Inflammatory macrophage treated with lipopolysaccharide for 4 hours (primary cell): ENCODE measurements at places on chromosomes 5 and 9.
A peak's percentile ranks its signal among the peaks of the same experiment; 100 is the strongest.

- no peak for DNase-seq
Measured at GRCh38 chr5:77295863-77296378, 85.4 kb downstream of the PDE8B start.

DNA sequence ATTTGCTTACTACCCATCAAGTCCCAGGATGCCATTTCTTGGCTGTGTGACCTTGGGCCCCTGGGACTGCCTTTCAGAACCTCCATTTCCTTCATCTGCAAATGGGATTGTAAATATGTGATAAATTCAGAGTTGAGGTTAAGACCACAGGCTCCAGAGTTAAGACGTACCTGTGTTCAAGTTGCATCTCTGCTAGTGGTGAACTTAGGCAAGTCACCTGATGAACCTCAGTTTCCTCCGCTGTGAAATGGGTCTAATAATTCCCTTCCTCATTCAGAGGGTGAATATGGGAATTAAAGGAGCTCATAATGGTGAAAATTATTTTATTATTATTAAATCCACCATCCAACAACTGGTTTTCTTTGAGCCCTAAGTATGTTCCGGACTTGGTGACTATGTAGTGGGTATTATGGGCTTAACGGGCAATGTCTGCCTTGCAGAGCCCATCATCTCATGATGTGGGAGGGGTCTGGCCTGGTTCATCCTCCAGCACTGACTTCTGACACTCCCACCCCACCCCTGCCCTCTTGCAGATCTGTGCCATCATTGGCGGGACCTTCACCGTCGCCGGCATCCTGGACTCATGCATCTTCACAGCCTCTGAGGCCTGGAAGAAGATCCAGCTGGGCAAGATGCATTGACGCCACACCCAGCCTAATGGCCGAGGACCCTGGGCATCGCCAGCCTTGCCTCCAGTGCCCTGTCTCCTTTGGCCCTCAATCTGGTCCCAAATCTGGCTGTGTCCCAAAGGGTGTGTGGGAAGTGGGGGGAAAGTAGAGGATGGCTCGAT, 8.9 kb upstream of the RPL26L1 start:
- no peak for DNase-seq

DNA sequence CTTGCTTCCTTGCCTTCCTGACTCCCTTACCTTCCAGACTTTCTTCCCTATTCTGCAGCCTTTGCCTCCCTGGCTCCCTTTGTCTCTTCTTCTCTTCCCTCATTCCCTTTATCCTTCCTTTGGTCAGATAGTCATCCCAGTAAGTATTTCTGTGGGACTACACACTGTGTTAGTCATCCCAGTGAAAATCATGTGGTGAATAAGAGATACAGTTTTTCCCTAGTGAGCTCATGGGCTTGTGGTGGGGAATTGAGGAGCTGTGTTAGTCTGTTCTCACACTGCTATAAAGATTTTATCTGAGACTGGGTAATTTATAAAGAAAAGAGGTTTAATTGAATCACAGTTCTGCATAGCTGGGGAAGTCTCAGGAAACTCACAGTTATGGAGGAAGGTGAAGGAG, 109.8 kb upstream of the EDIL3 start:
- DNase-seq, result no peak

- no peak for DNase-seq
Measured at GRCh38 chr5:109028608-109029299, 281.1 kb downstream of the FER start.

DNA sequence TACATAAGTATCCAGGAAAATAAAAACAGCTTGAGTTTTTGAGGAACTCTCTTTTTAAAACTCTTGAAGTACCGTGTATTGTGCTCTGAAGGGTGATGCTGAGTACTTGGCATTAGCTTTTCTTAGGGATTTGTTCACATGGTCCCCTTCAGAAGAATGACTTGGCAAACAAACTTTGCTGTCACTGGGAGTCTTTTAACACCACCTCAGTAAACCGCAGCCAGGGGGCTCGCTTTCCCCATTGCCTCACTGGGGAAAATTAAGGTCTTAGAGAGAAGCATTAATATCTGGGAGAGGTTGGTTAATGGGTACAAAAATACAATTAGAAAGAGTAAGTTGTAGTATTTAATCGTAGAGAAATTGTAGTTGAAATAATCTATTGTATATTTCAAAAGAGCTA, 105.9 kb upstream of the DAP start:
- DNase-seq, result no peak

GRCh38 chr9:2336055-2336454, 285.5 kb upstream of the VLDLR start:
- DNase-seq, result no peak

DNA sequence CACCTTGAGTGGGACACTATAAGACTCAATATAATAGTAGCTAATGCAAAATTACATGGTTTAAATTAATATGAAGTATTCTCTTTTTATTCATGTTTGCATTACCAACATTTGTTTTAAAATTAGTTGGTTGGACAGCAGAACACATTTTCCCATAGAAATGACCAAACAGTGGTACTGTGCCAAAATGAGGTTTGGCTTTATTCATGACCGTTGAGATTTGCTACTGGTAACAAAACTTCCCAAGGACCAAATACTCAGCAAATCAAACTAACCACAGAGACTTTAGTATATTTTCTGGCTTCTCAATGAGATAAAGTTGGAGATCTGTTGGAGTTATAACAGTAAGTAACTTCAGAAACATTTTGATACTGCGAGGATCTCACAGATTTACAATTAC, 637.8 kb upstream of the MEF2C start:
- DNase-seq, result no peak

DNA sequence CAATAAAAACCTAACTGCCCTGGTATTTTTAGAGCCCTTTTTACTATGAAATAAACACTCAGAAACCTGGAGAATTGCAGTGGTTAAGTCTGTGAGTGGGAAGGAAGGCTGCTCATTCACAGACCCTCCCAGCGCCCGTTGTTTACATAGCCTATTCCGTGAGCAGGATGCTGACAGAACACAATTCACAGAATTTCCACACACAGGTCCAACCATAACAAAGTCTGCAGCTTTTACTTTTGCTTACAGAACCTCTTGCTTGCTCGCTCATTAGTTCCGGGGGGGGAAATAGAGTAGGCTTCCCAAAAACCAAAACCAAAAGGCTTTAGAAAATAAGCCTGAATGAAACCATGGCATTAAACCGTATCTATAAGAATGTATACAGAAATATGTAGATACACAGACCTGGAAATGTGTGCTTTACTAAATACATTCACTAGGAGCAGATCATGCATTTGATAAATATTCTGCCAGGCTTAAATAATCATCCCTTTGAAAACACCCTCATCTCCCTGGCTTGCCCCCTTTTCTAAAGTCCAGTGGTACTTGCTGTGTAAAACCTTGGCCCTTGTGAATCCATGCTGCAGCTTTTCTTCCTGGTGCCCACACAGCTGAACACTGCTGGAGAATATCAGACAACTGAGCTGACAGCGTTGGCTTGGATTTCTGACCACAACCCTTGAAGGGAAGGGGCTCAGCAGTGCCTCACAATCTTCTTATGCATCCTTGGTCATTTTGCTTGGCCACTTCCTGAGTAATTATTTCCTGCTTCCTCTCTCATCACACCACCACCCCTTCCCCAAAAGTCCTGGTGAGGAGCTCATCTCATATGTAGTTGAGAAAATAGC, 128.0 kb downstream of the FANCC start:
- peak; percentile 67 for DNase-seq

DNA sequence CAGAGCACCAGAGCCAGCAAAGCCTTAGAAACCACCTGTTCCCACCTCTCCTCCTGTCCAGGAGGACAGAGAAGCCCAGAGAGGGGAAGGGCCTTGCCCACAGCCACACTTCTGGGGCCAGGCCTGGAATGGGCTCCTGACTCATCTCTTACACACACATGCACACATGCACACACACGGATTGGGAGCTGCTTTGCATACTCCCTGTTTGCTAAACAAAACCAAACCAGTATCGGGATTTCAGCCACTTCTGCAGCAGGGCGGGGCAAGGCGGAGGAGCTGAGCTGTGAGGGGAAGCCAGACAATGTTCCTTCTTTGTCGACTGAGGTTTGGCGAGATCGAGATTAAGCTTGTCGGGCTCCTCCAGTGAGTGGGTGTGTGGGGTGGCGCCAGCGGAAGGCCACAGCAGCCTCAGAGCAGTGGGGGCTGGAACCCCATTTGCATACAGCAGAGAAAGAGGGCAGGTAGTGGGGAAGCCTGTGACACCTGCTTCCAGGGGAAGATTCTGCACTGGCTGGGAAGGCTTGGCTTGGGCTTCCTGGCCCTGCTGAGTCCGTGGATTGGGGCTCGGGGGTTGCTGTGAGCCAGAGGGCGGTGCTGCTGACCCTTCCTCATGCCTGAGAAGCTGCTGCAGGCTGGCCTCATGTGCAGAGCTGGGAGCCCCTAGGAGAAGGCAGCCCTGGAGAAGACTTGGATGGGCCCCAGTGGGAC, 16.1 kb downstream of the GFI1B start:
- peak; percentile 84 for DNase-seq
